Activated naive CD8-positive, alpha-beta T cell treated with anti-CD3 and anti-CD28 coated beads for 36 hours (primary cell): ENCODE measurements at places on chromosomes 4 and X.
A peak's percentile ranks its signal among the peaks of the same experiment; 100 is the strongest.

- no peak overlapping the region for H3K4me3 ChIP-seq
- no peaks in the 10 kb centered on the region for H3K36me3 ChIP-seq
- no peak for DNase-seq
- H3K27ac ChIP-seq = no peak overlapping the region
Measured at GRCh38 chrX:4690521-4690920, 977.1 kb upstream of the PRKX start.

GRCh38 chr4:165828928-165829327, 44.1 kb upstream of the TLL1 start:
- H3K36me3 ChIP-seq = no peaks in the 10 kb centered on the region
- no peak for DNase-seq
- no peaks in the 10 kb centered on the region for H3K27me3 ChIP-seq
- H3K4me1 ChIP-seq = no peaks in the 10 kb centered on the region
- H3K27ac ChIP-seq = no peak overlapping the region

DNA sequence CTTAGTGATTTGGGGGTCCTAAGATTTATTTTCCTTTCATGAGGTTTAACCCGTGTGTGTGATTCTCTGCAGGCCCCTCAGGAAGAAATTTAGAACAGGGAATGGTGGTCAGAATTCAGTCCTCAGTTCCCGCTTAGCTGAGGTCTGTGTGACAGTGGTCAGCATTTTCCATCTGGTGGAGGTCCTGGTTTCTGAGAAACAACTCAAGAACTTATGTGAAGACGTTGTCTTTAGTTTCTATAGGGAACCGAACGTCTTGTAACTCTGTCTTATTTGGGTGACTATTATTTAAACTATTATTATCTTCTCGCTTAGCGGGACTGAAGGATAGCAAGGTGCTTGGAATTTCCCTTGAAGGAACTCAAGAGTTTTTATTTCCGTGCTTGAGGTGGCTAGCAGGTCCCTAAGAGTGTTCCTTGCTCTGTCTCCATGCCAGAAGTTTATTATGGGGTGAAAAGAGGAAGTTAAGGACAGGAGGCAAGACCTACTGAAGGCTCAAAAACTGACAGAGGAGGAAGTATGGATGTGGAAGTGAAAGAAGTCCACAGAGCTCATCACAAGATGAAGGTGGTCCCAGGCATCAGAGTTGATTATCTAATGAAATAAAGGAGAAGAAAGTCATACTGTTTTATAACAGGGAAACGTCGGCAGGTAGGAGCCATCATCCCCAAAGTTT, 9.4 kb downstream of the MGST2 start:
- no peaks in the 10 kb centered on the region for H3K4me1 ChIP-seq
- DNase-seq = no peak
- no peak overlapping the region for H3K27ac ChIP-seq
- H3K27me3 ChIP-seq = no peaks in the 10 kb centered on the region
- no peaks in the 10 kb centered on the region for H3K36me3 ChIP-seq

- H3K27me3 ChIP-seq = no peaks in the 10 kb centered on the region
- H3K4me1 ChIP-seq = peaks cover 16% of the 10 kb centered on the region
- H3K27ac ChIP-seq = peak overlapping the region; percentile 96
Measured at GRCh38 chrX:103919270-103919637, 43.2 kb upstream of the TMSB15B start.

DNA sequence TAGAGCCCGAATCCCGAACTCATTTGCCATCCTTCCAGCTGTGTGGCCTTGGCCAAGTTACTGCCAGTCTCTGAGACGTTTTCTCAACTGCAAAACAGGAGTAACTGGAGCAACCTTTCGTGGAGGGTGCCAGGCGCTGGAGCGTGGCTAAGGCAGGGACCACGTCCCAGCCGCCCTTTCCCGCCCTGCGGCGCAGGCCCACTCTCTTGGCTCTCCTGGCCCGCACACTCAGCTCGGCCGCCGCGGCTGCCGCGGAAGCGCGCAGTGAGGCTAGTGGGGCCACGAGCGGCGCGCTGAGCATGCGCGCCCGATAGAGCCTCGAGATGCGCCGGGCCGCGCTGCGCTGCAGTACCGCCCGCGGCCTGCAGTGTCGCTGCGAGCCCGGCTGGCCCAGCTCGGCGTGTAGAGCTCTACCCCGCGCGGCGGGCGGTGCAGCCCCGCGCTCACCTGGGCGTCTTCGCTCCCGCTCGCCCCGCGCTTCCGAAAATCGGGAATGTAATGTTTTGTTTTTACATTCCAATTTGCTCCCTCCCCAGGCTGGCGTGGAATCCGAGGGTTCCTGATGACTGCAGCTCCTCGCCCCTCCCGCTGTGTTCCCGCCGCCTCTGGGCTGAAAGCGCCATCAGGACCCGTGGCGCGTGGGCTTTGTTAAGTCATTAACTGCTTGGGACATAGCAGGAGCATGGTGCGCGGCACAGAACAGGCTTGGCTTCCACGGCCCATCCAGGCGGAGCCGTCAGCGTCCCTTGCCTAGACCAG, 4.0 kb upstream of the ZNF518B start:
- H3K36me3 ChIP-seq = peaks cover 16% of the 10 kb centered on the region
- H3K4me1 ChIP-seq = peaks cover 11% of the 10 kb centered on the region
- peak overlapping the region; percentile 78 for H3K4me3 ChIP-seq
- H3K27ac ChIP-seq = peak overlapping the region; percentile 61

DNA sequence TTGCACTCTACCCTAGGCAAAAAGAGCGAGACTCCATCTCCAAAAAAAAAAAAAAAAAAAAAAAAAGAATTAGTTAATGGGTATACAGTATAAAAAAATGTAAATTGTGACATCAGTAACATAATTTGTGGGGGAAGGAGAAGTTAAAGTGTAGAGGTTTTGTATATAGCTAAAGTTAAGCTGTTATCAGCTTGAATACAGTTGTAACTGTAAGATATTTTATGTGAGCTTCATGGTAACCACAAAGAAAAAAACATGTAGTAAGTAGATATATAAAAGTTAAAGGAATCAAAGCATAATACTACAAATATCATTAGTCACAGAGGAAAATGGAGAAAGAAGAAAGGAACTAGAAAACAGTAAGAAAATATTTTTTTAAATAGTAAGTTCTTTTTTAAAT, 53.2 kb upstream of the EPGN start:
- H3K4me1 ChIP-seq = no peaks in the 10 kb centered on the region
- no peak for DNase-seq
- H3K4me3 ChIP-seq = no peak overlapping the region
- H3K27me3 ChIP-seq = no peaks in the 10 kb centered on the region
- H3K27ac ChIP-seq = no peak overlapping the region
- peaks cover 17% of the 10 kb centered on the region for H3K36me3 ChIP-seq

GRCh38 chr4:159048166-159048886, 54.6 kb upstream of the RAPGEF2 start:
- DNase-seq = no peak
- H3K27ac ChIP-seq = no peak overlapping the region
- H3K4me1 ChIP-seq = peaks cover 20% of the 10 kb centered on the region
- H3K36me3 ChIP-seq = no peaks in the 10 kb centered on the region

GRCh38 chrX:2383735-2384134, 117.0 kb downstream of the DHRSX start:
- H3K36me3 ChIP-seq = peaks cover 9% of the 10 kb centered on the region
- no peak overlapping the region for H3K4me3 ChIP-seq
- no peaks in the 10 kb centered on the region for H3K27me3 ChIP-seq

DNA sequence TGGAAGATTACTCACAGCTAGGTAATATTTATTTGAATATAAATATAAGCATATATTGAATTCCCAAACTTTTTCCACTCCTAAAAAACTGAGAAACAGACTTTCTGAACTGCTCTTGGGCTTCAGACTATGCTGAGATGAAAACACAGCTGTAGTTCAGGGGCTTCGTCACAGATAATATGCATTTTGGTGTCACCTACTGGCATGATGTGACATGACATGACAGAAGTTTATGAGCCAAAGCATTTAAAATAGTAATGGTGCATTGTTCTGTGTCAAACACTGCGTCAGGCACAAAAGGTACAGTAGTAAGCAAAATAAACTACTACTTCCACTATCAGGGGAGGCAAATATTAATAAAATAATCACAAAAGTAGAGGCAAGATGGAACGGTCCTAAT, 171.3 kb downstream of the BTC start:
- H3K4me1 ChIP-seq = peaks cover 28% of the 10 kb centered on the region
- peaks cover 11% of the 10 kb centered on the region for H3K27me3 ChIP-seq
- no peaks in the 10 kb centered on the region for H3K36me3 ChIP-seq
- DNase-seq = no peak
- no peak overlapping the region for H3K4me3 ChIP-seq

DNA sequence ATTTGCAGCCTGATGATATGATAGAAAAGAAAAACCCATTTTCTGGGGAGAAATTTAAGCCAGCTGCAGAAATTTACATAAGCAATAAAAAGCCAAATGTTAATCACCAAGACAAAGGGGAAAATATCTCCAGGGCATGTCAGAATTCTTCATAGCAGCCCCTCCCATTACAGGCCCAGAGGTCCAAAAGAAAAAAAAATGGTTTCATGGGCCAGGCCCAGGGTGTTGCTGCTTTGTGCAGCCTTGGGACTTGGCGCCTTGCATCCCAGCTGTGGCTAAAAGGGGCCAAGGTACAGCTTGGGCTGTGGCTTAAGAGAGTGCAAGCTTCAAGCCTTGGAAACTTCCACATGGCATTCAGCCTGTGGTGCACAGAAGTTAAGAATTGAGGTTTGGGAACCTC, 97.9 kb upstream of the CDX4 start:
- peaks cover 5% of the 10 kb centered on the region for H3K27me3 ChIP-seq
- no peaks in the 10 kb centered on the region for H3K4me1 ChIP-seq
- H3K27ac ChIP-seq = no peak overlapping the region
- no peaks in the 10 kb centered on the region for H3K36me3 ChIP-seq

DNA sequence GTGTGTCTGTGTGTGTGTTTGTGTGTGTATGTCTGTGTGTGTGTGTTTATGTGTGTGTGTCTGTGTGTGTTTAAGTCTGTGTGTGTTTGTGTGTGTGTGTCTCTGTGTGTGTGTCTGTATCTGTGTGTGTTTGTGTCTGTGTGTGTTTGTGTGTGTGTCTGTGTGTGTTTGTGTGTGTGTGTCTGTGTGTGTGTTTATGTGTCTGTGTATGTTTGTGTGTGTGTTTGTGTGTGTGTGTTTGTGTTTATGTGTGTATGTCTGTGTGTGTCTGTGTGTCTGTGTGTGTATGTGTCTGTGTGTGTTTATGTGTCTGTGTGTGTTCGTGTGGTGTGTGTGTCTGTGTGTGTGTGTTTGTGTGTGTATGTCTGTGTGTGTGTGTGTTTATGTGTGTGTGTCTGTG, 11.4 kb downstream of the IL9R start:
- H3K27ac ChIP-seq = no peak overlapping the region
- no peaks in the 10 kb centered on the region for H3K27me3 ChIP-seq
- H3K4me1 ChIP-seq = no peaks in the 10 kb centered on the region
- DNase-seq = no peak
- no peaks in the 10 kb centered on the region for H3K36me3 ChIP-seq

DNA sequence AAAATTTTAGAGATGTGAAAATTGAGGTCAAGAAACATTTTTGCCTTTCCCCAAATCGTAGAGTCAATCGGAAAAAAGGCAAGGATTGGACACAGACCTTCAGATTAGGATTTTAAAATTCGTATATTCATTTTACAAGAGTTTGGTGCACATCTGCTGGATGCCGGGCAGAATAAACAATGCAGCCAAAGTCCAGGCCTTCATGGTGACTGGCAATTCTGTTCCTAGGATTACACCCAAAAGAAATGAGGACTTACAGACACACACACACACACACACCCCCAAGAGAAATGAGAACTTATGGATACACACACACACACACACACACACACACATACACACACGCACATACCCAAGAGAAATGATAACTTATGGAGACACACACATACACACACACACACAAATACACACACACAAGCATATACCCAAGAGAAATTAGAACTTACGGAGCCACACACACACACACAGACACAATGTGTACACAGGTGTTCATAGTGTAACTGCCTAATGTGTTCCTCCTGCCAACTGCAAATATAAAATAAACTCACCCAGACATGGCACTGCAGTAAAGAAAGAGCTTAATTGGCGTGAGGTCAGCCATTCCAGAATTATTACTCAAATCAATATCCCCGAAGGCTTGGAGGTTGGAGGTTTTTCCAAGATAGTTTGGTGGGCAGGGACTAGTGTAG, 165.7 kb upstream of the STS start:
- no peak overlapping the region for H3K4me3 ChIP-seq
- H3K27me3 ChIP-seq = no peaks in the 10 kb centered on the region
- peaks cover 2% of the 10 kb centered on the region for H3K36me3 ChIP-seq

DNA sequence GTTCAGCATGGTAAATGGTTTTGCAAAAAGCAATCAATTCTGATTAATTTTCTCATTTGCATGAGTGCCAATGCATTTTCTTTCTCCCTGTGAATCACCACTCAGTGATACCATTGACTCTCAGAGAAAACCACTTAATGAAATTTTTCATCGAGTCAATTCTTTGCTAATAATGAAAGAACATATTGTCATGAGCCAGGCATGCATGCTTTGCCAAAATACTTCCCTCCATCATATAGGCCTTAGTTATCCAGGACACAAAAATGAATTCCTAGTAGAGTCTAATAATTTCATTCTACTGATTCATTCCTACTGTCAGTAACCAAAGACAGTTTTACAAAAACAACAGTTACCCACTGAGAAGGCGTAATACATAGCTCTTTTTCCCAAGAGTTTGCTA, 680.0 kb downstream of the TRIML1 start:
- H3K27me3 ChIP-seq = no peaks in the 10 kb centered on the region
- H3K36me3 ChIP-seq = no peaks in the 10 kb centered on the region
- H3K27ac ChIP-seq = no peak overlapping the region
- H3K4me3 ChIP-seq = no peak overlapping the region
- no peaks in the 10 kb centered on the region for H3K4me1 ChIP-seq

- H3K4me3 ChIP-seq = no peak overlapping the region
- no peaks in the 10 kb centered on the region for H3K27me3 ChIP-seq
- H3K27ac ChIP-seq = no peak overlapping the region
- peaks cover 12% of the 10 kb centered on the region for H3K4me1 ChIP-seq
- H3K36me3 ChIP-seq = peaks cover 16% of the 10 kb centered on the region
Measured at GRCh38 chr4:152368001-152368400, 167.9 kb downstream of the FBXW7 start.

- H3K36me3 ChIP-seq = no peaks in the 10 kb centered on the region
- no peaks in the 10 kb centered on the region for H3K4me1 ChIP-seq
- H3K27ac ChIP-seq = no peak overlapping the region
- peaks cover 8% of the 10 kb centered on the region for H3K27me3 ChIP-seq
- no peak for DNase-seq
Measured at GRCh38 chr4:124111411-124111810, 601.1 kb downstream of the ANKRD50 start.

GRCh38 chr4:108884596-108884995, 121.7 kb upstream of the ETNPPL start:
- H3K27ac ChIP-seq = no peak overlapping the region
- DNase-seq = no peak
- H3K4me3 ChIP-seq = no peak overlapping the region
- H3K4me1 ChIP-seq = peaks cover 5% of the 10 kb centered on the region

- no peak overlapping the region for H3K27ac ChIP-seq
- H3K27me3 ChIP-seq = no peaks in the 10 kb centered on the region
- H3K4me1 ChIP-seq = no peaks in the 10 kb centered on the region
- no peak for DNase-seq
- no peaks in the 10 kb centered on the region for H3K36me3 ChIP-seq
Measured at GRCh38 chr4:11700751-11701226, 272.1 kb upstream of the HS3ST1 start.

- DNase-seq = no peak
- H3K36me3 ChIP-seq = no peaks in the 10 kb centered on the region
- no peak overlapping the region for H3K4me3 ChIP-seq
Measured at GRCh38 chrX:40761762-40762161, 26.4 kb upstream of the MED14 start.

GRCh38 chr4:142402900-142403299, 443.2 kb downstream of the INPP4B start:
- peak overlapping the region; percentile 90 for H3K4me3 ChIP-seq
- H3K4me1 ChIP-seq = peaks cover 64% of the 10 kb centered on the region
- no peak for DNase-seq
- H3K27ac ChIP-seq = peak overlapping the region; percentile 94
- H3K36me3 ChIP-seq = peaks cover 45% of the 10 kb centered on the region
- H3K27me3 ChIP-seq = no peaks in the 10 kb centered on the region
